Renal cortex interstitium (tissue), 15 donors: ENCODE measurements at places on chromosomes 1 and 21.

- no peak for DNase-seq
Observed at GRCh38 chr1:145995148-145995881, 1.1 kb downstream of the TXNIP start.

DNA sequence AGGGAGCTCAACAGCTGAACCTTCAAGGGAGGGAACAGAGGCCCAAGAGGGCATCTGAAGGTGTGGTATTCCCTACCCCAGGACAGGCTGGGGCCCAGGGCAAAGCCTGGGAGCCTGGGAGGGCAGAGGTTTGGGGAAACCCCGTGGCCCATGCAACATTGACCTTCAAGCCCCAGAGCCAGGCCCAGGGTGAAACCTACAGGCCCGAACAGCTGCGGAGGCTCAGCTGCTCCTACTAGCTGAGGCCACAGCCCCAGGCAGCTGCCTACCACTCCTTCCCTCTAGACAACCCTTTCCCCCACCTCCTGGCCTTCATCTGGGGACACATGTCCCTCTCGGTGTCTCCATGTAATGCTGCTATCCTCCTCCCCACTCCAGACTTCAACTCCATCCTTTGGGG lies 3.2 kb downstream of the LAD1 start:
- no peak for DNase-seq

DNA sequence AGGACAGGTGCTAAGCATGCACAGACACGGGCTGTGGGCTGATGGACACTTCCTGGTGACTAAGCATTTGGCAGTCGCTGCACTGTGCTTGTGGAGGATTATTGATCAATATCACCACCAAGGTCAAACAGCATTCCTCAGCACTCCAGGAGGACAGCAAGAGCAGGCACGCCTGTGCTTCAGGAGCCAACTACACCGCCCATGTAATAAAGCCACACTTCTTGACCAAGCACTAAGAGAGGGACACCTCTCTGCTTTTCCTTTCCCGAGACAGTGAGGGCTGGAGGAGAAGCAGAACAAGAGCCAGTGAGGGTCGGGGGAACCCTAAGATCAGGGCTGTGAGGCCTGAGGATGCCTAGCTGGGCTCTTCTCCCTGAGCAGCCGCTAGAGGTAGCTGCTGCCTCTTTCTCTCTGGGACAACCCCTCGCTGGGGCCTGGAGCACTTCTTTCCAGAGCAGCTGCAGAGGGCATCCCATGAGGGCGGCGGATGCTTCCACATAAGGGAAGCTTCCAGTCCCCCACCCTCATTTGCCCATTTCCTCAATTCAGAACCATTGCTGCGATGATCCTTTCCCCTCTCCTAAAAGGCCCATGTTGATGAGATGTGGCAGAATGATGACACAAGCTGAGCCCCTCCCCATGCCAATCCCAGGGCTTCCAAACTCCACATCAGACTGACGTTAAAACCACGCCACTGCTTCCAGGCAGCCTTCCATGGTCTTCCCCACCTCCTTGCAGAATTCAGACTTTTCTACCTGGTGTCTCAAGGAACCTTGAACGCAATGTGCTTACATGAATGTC lies 19.1 kb downstream of the RAB7B start:
- peak; percentile 40 for DNase-seq

DNA sequence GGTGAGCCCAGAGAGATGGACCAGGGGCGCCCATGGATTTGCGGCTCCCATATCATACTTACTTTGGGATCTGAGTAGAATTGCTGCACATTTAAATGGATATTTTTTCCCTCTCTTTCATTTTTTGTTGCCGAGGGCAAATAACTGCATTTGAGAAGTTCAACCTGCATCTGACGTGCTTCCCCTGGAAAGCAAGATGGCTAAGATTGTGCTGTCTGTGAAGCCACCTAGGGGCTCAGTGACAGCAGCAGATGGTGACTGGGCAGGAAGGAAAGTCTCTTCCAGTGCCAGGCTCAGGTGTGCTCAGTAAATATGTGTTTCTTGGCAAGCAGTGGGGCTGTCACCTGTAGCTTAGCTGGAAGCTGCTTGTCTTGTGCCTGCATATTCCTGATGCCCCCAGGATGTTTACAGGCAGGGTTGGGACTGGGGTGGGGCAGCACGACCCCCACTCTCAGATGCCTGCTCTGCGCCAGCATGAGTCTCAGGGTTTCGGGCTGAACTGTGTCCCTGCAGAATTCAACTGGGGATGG lies 59.8 kb upstream of the ETV3 start:
- no peak for DNase-seq

DNA sequence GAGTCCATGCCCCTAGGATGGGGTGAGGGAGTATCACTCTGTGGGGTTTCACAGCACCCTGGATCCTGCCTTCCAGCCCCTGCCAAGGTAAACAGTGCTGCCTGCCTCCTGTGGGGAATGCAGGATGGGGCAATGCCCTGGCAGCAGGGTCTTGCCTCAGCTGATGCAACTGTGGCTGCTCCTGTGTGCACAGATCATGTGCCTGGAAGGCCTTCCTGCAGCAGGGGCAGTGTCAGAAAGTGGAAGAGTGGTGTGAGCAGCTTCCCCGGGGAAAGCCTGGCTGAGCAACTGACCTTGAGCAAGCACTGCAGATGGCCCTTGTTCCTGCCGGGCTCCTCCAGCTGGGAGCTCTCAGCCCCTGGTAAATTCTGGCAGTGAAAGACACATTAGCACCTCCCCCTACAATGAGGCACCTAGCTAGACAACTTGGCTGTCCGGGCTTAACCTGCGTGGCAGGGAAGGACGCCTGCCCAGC lies 9.9 kb downstream of the TOR3A start:
- DNase-seq: no peak

- no peak for DNase-seq
Observed at GRCh38 chr21:45326169-45326851, 38.6 kb upstream of the POFUT2 start.

DNA sequence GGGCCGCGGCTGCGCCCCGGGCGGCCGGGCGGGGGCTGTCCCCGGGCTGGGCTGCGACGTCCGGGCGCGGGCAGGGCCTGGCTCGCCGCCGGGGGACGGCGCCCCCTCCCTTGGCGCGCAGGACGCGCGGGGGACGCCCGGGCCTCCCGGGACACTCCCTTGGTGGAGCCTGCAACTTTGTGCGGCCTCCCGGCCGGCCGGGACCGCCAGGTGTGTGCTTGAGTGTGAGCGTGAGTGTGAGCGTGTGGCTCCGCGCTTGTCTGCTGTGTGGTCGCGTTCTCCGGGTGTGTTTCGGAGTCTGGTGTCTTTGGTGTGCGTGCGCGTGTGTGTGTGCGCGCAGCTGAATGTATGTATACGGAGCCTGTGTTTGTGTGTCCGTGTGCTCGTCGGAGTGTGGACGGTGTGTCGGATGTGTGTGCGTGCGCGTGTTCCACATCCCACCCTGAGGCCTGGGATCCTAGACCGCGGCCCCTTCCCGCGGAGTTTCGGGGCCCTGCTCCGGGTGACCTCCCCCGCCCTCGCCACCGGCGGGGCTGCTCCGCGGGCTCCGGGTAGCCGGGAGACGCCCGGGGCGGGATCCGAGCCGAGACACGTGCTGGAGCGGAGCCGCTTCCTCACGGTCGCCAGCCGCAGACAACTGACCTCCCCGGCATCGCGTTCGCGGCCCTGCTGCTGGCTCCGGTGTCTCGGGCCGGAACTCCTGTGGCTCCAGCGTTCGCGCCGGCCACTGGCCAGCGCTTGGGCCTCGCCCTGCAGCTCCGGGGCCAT lies 1.7 kb downstream of the PTPRU start:
- DNase-seq: no peak

- DNase-seq: no peak
Observed at GRCh38 chr1:94597701-94598100, 56.1 kb upstream of the F3 start.

DNA sequence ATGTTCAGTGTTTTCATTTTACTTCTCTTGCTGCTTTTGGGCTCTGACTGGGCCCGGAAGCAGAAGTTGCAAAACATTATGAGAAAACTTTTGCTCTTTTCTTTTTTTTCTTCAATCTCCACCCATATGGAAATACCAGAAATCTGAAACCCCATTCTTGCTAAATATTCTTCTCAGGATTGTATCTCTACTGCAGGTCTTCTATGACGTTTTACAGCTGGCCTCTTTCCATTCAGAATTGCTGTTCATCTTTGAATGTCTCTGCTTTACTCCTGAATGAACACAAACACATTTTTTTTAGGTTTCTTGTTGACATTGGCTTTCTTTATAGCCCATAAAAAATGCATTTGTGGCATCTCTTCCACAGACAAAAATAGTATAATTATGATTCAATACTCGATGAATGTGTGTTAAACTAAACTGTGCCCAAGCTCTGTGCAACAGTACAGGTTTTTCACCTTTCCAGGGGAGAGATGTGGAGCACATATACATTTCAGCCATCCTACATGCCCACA lies 18.8 kb downstream of the PTPRC start:
- DNase-seq: no peak

DNA sequence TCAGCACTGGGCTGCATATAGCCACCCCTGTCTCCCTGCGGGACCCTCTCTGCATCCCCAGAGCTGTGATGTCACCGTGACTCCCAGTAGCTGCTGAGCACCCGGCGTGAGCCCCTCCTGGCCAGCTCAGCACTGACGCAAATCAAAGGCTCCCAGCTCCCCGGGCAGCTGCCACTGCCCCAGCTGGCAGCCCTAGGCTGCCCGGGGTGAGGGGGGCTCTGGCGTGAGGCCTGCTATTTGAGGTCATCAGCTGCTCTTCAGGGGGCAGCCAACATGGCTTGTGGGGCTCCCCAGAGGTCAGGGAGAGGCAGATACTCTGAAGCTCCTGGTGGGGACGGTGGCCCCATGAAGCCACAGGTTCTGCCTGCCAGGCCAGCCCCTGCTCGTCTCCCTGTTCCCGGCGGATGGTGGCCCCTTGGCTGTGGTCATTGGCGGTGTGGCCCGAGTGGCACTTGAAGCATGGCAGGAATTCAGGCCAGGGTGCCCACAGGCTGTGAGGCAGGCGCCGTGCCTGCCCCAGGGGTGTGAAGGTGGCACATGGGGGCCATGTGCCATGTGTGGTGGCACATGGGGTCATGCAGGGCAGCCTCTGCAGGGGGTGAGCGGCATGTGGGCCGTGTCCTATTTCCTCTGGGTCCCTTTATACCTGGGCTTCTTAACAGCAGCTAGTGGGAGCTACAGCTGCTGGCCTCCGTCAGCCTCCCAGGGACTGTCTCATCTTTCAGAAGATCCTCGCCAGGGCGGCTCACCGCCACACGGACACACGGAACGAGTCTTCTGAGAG lies 85.4 kb downstream of the SIK1 start:
- no peak for DNase-seq

GRCh38 chr1:34587761-34588160 lies 167.1 kb upstream of the GJB5 start:
- no peak for DNase-seq

GRCh38 chr1:232164078-232164963 lies 465.6 kb downstream of the SIPA1L2 start:
- no peak for DNase-seq

GRCh38 chr1:28176492-28177470 lies at the start of gene PTAFR:
PTAFR (minus strand) TSS chr1:28176690; CDS start chr1:28151021, 25,669 bp downstream.
- DNase-seq: no peak

GRCh38 chr1:198638894-198639635 lies at the start of gene PTPRC:
PTPRC (plus strand) TSS chr1:198639040; CDS start chr1:198639269, 229 bp downstream.
- no peak for DNase-seq

DNA sequence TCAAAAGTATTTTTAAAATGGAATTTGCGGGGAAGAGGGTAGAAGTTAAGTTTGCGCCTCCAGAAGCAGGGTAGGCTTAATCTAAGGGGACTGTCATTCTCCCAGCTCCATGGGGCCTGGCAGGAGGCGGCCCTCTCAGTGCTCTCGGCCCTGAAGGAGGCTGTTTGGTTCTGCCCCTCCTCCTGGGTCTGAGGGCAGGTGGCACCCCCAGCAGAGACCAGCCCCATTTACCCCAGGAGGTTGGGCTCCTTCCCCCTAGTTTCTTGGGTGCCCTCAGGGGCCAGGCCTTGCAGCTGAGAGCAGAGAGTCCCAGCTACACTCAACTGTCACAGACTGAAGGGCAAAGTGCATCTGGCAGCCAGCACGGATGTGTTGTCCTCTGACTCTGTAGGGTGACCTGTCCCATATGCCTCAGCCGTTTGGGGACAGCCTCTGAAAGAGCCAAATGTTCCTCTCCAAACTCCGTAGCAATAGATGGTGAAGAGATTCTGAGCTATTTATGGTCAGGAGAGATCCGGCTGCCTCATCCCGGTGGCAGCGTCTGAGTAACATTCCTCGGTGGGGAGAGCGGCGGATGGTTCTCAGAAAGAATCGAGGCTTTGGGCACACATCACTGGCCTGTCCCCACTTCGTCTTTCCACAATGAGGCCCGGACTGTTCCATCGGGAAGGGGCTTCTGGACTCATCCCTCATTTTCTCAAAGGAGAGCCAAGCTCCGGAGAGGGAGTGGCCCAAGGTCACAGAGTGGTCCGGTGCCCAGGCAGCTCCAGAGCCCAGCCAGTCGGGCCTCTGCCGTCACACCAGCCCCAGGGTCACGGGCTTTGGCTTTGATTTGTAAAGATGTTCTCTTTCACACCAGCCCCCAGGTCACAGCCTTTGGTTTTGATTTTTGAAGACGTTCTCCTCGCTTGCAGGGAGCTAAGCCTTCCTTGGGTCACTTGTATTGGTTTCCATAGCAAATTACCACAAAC lies 424.2 kb upstream of the VAMP3 start:
- DNase-seq: no peak

GRCh38 chr1:60681095-60681860 lies 401.1 kb upstream of the NFIA start:
- no peak for DNase-seq

GRCh38 chr21:46374761-46375389 lies 50.9 kb downstream of the PCNT start:
- no peak for DNase-seq

DNA sequence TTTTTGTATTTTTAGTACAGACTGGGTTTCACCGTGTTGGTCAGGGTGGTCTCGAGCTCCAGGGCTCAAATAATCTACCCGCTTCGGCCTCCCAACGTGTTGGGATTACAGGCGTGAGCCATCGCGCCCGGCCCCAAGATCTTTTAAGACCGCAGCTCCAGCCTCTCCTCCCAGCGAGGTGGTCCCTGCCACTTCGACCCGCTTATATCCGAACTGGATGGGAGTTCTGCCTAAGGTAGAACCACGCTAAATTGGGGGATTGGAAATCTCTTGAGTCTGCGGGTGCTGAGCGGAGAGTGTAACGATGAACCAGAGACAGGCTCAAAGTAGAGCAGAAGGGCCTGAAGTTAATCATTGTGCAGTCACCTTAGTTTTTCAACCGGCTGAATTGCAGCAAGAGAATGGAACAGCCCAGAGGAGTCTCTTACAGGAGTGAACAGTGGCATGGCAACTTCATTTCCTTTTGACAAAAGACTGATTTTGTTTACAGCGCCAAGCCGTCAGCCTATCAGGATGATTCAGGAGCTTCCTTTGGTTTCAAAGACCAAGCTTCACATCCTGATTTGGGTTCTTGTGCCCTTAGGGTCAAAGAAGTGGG lies 726 bp upstream of the CYB5R1 start:
- DNase-seq: no peak

DNA sequence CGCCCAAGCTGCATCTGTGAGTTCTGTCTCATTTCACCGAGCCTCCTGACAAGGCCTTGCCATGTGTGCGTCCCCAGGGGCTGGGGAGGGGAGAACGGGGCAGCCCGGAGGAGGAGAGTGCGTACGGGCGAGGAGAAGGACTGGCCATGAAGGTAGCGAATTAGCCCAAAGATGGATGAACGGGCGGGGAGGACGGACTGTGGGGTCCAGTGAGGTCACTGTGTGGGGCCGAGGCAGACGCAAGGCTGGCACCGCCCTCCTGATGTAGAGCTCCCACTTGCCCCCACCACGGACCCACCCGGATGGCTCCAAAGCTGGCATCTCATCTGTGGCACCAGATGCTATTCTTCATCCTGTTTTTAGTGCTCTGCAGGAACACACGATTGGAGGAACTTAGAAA lies 330.4 kb downstream of the AJAP1 start:
- no peak for DNase-seq
